ENCODE measurements at places on chromosomes 4 and X. TPM values are rescaled to one million over a fixed set of nuclear protein-coding genes. Genes with fewer than 3 reads are reported as not detected.

The UCP1 gene
- not detected for total RNA-seq

DNA sequence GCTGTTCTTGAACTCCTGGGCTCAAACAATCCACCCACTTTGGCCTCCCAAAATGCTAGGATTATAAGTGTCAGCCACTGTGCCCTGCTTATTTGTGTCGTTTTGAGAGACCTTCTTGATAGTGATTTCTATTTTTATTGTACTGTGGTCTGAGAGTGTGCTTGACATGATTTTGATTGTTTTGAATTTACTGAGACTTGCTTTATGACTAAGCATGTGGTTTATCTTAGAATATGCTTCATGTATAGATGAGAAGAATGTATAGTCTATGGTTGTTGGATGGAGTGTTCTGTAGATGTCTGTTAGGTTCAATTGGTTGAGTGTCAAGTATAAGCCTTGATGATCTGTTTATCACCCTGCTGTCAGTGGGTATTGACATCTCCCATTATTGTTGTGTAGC, 789.3 kb downstream of the IL1RAPL1 start:
- no peaks in the 10 kb centered on the region for H3K4me1 ChIP-seq
- H3K4me3 ChIP-seq = no peak overlapping the region
- no peak overlapping the region for H3K27ac ChIP-seq
- DNase-seq = no peak
- H3K36me3 ChIP-seq = no peaks in the 10 kb centered on the region

GRCh38 chr4:187451776-187452175, 543.8 kb upstream of the ZFP42 start:
- H3K27ac ChIP-seq = no peak overlapping the region
- no peak for DNase-seq
- no peaks in the 10 kb centered on the region for H3K4me1 ChIP-seq
- no peaks in the 10 kb centered on the region for H3K36me3 ChIP-seq
- H3K4me3 ChIP-seq = no peak overlapping the region
- H3K27me3 ChIP-seq = no peaks in the 10 kb centered on the region

The BEX2 gene
- total RNA-seq = not detected

DNA sequence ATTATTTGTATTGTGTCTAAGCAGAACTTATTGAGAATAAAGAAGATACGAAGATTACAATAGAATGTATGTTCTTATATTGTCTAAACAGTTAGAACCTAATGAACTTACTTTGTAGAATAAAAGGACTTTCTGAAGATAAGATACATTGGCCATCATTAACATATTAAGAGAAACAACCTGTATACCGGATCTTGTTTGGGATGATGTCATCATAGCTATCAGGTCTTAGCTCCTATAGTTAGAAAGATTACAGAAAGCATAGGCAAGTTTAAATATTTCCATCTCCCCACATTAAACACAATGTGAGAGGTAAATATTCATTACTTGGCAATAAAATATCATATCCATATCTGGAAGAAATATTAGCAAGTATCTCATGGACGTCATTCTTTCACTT, 282.3 kb downstream of the PACRGL start:
- H3K36me3 ChIP-seq = no peaks in the 10 kb centered on the region
- H3K4me1 ChIP-seq = no peaks in the 10 kb centered on the region
- H3K27ac ChIP-seq = no peak overlapping the region
- DNase-seq = no peak
- no peak overlapping the region for H3K4me3 ChIP-seq
- no peaks in the 10 kb centered on the region for H3K27me3 ChIP-seq

GRCh38 chr4:185357211-185357610, 38.5 kb downstream of the LRP2BP start:
- H3K4me3 ChIP-seq = no peak overlapping the region
- DNase-seq = no peak
- H3K36me3 ChIP-seq = no peaks in the 10 kb centered on the region
- H3K27me3 ChIP-seq = no peaks in the 10 kb centered on the region

DNA sequence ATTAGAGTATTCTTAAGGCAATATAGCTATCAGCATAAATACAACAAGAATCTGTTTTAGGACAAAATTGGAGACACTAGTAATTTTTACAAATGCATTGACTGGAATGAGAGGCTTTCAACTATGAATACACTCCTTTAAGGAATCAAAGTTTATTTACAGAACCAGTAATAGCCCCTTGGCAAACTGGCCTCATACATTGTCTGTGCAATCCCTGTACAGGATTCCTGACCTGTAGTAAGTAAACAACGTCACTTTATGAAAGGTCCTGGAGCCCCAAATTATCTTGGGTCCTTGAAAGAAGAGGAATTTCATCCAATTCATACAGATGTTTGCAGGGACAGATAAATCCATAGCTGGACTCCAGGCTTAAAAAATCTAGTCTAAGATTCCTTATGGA, 25.4 kb upstream of the CXCL3 start:
- no peak for DNase-seq
- no peak overlapping the region for H3K27ac ChIP-seq
- H3K36me3 ChIP-seq = no peaks in the 10 kb centered on the region
- no peaks in the 10 kb centered on the region for H3K4me1 ChIP-seq

DNA sequence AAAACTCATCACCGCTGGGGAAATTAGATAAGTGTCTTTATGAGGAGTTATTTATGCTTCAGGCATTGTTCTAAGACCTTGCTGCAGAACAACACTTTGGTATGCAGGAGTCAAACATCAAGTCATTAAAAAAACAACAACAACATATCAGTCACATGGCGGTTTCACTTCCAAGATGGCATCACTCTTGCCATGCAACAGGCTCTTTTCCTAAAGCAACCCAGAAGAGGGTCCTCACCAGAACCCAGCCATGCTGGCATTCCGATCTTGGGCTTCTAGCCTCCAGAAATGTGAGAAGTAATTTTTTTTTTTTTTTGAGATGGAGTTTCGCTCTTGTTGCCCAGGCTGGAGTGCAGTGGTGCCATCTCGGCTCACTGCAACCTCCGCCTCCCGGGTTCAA, 8.7 kb upstream of the RBMX start:
- no peaks in the 10 kb centered on the region for H3K36me3 ChIP-seq
- no peaks in the 10 kb centered on the region for H3K27me3 ChIP-seq
- DNase-seq = no peak
- no peaks in the 10 kb centered on the region for H3K4me1 ChIP-seq
- no peak overlapping the region for H3K4me3 ChIP-seq

GRCh38 chrX:120260369-120260768, 9.8 kb downstream of the ZBTB33 start:
- no peak overlapping the region for H3K4me3 ChIP-seq
- peaks cover 7% of the 10 kb centered on the region for H3K27me3 ChIP-seq
- H3K4me1 ChIP-seq = no peaks in the 10 kb centered on the region
- no peaks in the 10 kb centered on the region for H3K36me3 ChIP-seq
- no peak for DNase-seq

The CETN2 gene
- 21.6 TPM for total RNA-seq

DNA sequence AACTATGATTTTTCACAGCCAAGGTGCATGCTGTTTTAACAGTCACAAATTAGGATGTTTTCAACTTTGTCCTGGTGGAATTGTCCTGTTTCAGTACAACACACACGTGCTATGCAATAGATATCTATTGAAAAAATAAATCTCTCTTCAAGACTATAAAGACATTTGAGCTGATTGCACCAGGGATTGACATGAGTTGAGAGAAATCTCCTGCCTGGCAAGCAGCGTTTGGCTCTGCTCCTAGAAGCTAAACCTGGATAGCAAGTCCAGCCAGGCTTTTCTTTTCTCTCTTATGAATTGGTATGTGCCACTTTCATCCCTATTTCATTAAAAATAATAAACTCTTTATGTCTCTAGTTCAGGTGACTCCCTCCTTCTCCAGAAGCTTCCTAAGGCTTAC, 16.6 kb upstream of the NPNT start:
- no peaks in the 10 kb centered on the region for H3K27me3 ChIP-seq
- H3K27ac ChIP-seq = no peak overlapping the region
- H3K36me3 ChIP-seq = no peaks in the 10 kb centered on the region
- no peak for DNase-seq
- H3K4me1 ChIP-seq = no peaks in the 10 kb centered on the region
- H3K4me3 ChIP-seq = no peak overlapping the region

- H3K4me3 ChIP-seq = no peak overlapping the region
- H3K36me3 ChIP-seq = no peaks in the 10 kb centered on the region
- no peaks in the 10 kb centered on the region for H3K4me1 ChIP-seq
- no peak for DNase-seq
Measured at GRCh38 chr4:22070256-22070655, 121.7 kb upstream of the KCNIP4 start.

DNA sequence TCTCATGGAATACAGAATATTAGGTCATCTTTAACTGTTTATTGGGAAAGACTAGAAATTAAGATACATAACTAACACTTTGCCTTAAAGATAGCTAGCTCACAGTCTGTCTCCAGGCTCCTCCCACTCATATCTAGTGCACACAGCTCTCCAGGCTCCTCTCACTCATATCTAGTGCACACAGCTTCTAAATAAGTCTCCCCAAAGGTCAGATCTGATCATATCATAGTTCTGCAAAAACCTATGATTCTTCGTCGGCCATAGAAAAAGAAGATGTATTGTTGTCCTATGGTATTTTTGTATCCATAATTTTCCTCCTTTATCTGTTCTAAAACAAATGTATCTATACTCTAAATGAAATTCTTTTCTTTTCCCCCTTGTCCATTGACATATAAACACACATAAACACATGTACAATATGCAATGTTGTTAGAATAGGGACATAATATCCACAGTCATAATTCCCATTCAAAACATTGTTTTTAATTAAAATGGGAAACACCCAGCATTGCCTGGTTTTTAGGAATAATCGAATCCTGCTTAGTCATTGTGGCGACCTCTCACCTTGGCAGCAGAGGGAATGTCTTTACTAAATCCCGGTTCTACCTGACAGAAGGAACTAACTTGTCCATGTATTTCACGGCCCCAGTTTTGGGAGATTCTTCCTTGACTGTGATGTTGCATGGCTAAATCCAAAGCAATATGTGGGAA, 1282.0 kb downstream of the PCDH7 start:
- no peaks in the 10 kb centered on the region for H3K4me1 ChIP-seq
- no peaks in the 10 kb centered on the region for H3K36me3 ChIP-seq
- H3K4me3 ChIP-seq = no peak overlapping the region
- H3K27me3 ChIP-seq = no peaks in the 10 kb centered on the region

- H3K4me1 ChIP-seq = no peaks in the 10 kb centered on the region
- DNase-seq = no peak
- no peak overlapping the region for H3K4me3 ChIP-seq
- no peaks in the 10 kb centered on the region for H3K27me3 ChIP-seq
- H3K27ac ChIP-seq = no peak overlapping the region
- no peaks in the 10 kb centered on the region for H3K36me3 ChIP-seq
Measured at GRCh38 chr4:158234671-158235070, 24.4 kb downstream of the TMEM144 start.

DNA sequence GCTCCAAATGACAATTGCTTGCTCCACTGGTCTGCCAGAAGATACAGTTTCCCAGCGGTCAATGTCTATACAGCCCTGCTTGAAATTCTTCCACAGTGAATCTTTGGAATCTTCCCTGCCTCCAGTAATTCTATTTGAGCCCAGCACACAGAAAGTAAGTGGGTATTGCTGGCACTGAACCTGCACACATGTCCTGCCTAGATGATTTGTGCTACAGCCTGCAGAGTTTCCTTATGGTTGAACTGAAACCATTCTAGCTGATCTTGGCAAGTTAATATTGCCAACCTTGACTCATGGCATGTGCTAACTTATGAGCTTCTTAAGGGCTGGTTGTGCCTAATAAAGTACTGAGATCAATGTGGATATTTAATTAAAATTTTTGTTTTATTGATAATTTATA, 553.8 kb upstream of the GNPDA2 start:
- H3K36me3 ChIP-seq = no peaks in the 10 kb centered on the region
- H3K27ac ChIP-seq = no peak overlapping the region
- no peaks in the 10 kb centered on the region for H3K4me1 ChIP-seq
- no peaks in the 10 kb centered on the region for H3K27me3 ChIP-seq

Measured in tibial nerve (tissue), 4 donors.